ENCODE measurements at places on chromosomes 11 and 22.

DNA sequence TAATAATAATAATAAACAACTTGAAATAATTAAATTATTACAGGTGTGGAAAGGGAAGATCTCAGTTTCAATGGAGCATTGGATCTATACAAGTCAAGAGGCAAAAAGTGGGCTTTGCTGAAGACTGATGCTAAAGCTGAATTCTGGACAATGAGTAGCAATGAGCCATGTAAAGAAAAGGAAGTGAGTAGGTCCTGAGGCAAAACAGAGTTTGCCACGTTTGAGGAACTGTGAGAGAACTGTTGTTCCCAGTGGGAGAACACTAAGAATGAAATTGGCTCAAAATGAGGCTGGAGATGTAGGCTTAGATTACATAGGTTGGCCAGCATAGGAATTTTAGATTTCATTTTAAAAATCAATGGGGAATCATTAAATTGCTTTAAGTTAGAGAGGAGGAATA lies 33.9 kb upstream of the TEAD1 start:
- DNase-seq, result no peak

GRCh38 chr22:27195094-27195493 lies 537.7 kb downstream of the MIAT start:
- no peak for DNase-seq

DNA sequence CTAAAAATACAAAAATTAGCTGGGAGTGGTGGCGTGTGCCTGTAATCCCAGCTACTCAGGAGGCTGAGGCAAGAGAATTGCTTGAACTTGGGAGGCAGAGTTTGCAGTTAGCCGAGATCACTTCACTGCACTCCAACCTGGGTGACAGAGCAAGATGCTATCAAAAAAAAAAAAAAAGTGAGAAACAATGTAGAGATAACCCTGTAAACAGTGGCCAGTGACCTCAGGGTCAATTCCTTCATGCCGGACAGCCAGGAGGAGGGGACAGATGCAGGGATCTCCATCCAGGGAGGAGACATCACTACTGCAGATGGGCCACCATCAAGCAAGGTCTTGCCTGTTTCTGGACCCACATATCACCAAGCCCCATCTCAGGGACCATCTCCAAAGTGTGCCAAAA lies 10.2 kb downstream of the CFL1 start:
- DNase-seq, result no peak

- no peak for DNase-seq
Measured at GRCh38 chr11:130467116-130467900, 18.9 kb downstream of the ADAMTS15 start.
